ENCODE measurements at places on chromosomes 2 and 18.

GRCh38 chr2:186559370-186559769, 30.5 kb upstream of the ITGAV start:
- DNase-seq: no peak

GRCh38 chr2:47274054-47274782, 119.1 kb upstream of the STPG4 start:
- DNase-seq: no peak

- no peak for DNase-seq
These were observed 1.7 kb downstream of the MBOAT2 start for GRCh38 chr2:9001778-9002177.

DNA sequence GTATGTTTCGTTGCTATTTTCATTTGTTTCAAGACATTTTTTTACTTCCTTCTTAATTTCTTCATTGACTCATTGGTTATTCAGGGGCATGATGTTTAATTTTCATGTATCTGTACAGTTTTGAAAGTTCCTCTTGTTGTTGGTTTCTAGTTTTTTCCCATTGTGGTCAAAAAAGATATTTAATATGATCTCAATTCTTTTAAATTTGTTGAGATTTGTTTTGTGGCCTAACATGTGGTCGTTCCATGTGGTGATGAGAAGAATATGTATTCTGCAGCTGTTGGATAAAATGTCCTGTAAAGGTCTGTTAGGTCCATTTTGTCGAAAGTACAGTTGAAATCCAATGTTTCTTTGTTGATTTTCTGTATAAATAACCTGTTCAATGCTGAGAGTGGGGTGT, 110.3 kb upstream of the MAP4K4 start:
- no peak for DNase-seq

- no peak for DNase-seq
These were observed 46.8 kb upstream of the BIN1 start for GRCh38 chr2:127153691-127154158.

DNA sequence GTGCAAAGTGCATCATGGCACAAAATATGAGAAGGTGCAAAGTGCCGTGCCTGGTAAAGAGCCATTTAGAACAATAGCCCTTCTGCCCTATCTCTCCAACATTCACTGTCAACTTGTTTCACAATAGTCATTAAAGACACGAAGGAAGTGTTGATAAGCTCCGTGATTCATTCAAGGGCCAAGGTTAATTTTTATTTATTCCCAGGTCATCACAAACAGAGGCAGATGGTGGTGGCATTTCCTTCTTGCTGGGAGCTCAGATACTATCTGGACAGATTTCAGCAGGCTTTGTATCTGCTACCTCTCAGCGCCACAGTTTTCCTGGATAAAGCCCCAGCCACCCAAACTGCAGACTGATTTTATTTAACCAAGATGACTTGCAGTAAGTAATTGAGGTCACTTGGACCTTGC, 309.3 kb downstream of the ZNF521 start:
- no peak for DNase-seq

DNA sequence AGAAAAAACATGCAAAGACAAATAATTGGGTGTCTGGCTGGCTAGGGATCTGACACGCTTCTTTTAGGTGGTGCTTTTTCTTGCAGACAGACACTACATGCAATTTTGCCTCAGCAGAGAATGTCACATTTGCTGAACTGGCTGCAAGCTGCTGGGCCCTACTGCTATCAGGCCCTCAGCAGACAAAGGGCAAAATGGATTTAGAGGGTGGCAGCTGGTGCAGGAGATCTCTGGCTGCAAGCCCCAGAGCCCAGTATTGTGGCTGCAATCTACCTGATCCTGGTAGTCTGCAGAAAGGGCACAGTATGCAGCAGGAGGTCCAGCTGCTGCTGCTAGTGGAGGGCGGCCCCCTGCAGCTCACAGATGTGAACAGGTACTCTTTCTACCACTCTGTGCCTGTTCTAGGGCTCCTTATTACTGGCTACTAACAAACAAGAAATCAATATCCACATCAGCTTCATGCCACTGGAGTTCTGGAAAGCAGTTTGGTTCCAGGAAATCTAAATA, 796.7 kb upstream of the CELF4 start:
- peak; percentile 25 for DNase-seq

DNA sequence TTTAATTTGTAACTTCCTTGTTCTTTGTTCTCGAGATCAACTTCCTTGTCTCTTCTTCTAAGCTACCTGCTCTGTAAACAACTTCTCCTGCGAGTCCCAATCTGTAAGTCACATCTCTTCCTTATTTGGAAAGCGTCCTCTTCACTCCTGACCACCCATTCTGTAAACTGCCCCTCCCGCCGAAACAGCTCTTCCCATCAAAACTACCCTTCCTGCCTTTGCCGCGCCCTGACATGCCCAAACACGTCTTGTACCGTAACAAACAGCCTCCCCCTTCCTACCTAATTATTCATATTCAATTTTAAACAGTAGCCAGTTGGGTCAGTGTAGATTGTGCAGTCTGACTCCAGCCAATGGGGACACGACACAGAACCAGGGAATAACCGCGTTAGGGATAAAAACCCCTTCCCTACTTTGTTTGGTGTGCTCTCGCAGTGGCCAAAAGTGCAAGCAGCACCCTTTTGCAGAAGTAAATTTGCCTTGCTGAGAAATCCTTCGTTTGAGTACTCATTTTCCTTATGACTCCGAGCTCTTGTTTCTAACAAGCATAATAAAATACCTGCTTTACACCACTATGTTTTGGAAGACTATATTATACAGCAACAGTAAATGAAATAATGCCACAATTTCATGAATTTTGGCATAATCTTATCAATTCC, 39.8 kb downstream of the PIAS2 start:
- DNase-seq: no peak

GRCh38 chr2:73588177-73588576, 54.0 kb downstream of the NAT8 start:
- DNase-seq: no peak

- peak; percentile 59 for DNase-seq
These were observed 48.0 kb upstream of the ATP6V1B1 start for GRCh38 chr2:70887550-70888246.

GRCh38 chr2:138779406-138779780, 797 bp downstream of the NXPH2 start:
- DNase-seq: no peak

- no peak for DNase-seq
These were observed 121.0 kb downstream of the MAP3K20 start for GRCh38 chr2:173196638-173197037.

DNA sequence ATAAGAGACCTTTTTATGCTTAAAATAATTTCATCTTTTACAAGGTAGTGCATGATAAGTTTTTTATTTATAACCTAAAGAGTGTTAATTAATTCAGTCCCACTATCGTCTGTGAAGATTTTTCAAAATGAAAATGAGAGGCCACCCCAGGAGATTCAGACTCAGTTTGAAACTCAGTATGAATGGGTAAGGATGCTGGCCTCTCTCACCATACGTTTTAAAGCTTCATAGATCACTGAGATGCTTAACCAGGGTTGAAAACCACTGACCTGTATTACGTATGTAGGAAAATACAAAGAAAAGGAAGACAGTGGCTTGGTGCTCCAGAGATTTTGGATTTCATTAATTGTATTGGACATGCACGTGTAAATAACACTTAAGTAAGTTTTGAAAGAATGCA, 278.7 kb downstream of the FSIP2 start:
- no peak for DNase-seq

DNA sequence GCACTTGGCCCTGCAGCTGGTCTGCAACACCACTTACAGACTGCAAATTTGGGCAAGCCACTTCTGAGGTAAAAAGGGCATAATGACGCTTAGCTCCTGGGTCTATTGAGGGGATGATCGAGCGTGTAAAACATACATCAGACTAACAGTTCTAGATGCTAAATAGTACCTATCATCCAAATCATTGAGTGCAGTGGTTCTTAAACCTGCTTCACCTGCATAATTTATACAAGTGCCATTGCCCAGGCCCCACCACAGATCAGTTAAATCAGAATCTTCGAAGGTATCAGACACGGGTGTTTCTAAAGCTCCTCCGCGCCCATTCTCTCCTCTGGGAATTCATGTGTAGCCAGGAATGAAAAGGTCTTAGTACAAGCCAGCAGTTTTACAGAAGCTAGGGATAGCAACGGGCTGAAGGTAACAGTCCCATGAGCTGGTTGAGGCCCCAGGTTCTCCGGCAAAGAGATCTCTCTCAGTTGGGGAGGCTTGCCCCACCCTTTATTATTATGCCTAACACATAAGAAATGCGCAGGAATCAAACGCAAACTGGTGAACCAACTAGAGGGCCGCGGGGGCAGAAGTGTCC, 737 bp upstream of the RNF181 start:
- DNase-seq: no peak

GRCh38 chr2:238387332-238387731, 39.4 kb upstream of the ASB1 start:
- no peak for DNase-seq

DNA sequence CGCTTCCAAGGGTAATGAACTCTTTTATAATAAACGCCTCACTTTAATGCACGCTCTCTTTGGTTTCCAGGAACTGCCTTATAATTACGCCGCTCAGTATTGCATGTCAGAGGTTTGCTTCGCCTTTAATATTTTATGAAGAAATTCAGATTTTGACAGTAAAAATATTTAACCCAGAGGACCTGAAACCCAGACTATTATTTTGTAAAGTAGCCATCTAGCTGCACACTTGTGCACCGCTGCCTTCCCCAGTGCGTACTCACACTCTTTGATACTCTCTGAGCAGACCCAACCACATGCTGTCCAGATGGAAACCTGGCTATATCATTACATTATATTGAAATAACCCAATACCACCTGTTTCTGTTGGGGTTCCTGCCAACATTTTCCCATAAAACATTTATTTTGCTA, 270.1 kb downstream of the C1D start:
- DNase-seq: peak; percentile 67

- no peak for DNase-seq
These were observed 47.3 kb downstream of the POU3F3 start for GRCh38 chr2:104901037-104901881.

DNA sequence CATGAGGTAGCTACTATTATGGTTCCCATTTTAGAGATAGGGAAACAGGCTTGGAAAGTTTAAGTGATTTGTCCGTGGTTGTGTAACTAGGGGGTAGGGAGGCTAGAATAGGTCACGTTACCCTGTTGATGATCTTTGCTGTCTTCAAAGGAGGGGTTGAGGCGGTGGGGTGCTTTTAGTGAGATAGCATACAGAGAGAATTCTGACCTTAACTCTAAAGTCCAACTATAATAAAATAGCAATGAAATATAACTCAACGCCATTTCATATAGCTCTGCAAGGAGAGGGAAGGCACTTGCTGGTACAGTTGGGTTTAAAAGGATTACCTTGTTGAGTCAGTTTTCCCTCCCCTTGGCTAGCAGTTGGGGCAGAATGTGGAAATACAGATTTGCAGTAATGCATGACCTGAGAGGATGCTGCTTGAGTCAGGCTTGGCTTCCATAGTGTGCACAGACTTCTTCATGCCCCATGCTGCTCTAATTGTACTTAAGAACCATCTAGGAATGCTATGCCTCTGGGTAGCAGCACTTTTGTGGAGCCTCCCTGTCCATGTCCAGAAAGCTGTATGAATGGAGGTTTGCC, 143.9 kb downstream of the LTBP1 start:
- no peak for DNase-seq

GRCh38 chr2:125642032-125642431, 1013.9 kb upstream of the GYPC start:
- DNase-seq: no peak

DNA sequence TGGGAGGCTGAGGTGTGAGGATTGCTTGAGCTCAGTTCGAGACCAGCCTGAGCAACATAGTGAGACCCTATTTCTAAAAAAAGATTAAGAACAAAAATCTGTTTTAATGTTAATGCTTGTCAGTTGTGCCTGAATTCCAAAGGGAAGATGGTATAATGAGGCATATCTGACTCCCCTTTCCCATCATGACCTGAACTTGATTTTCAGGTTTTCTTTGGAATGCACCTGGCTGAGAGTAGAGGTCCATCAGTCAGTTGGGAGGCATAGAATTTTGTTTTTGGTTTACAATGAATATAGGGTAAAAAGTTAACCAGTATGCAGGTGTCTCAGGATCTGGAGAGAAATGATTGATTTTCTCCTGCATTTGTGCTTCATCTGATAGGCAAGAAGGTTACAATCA, 20.4 kb downstream of the RPIA start:
- DNase-seq: no peak

GRCh38 chr2:233497692-233498091, 68.9 kb downstream of the USP40 start:
- DNase-seq: no peak

- DNase-seq: no peak
These were observed 50.7 kb upstream of the ACAA2 start for GRCh38 chr18:49863769-49864621.

GRCh38 chr2:26460613-26461031, 17.3 kb downstream of the OTOF start:
- DNase-seq: no peak

DNA sequence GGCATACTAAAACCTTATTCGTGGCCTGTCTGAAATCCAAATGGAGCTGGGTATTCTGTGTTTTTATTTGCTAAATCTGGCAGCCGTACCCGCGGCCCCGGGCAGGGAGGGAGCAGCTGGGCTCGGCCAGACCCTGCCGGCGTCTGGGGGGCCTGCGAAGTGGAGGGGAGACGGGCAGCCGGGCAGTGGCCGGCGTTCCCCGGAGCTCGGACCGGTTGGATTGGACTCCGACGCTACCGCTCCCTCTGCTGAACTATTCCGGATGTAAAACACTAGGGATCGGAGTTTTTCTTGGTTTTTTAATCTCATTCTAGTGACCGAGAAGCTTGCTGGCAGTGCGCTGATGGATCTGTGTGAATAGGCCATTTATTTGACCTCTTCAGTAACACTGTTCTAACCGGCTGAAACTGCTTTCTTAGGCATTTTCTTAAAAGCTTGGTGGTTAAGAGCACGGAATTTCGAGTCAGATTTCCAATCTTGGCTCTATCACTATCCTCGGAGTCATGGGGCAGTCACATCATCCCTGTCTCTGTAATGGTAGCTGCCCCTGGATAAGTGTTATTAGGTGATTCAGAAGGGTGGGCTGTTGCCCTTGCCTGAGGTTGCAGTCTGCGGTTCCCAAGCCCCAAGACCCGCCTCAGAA, 694 bp downstream of the UNC50 start:
- DNase-seq: no peak

DNA sequence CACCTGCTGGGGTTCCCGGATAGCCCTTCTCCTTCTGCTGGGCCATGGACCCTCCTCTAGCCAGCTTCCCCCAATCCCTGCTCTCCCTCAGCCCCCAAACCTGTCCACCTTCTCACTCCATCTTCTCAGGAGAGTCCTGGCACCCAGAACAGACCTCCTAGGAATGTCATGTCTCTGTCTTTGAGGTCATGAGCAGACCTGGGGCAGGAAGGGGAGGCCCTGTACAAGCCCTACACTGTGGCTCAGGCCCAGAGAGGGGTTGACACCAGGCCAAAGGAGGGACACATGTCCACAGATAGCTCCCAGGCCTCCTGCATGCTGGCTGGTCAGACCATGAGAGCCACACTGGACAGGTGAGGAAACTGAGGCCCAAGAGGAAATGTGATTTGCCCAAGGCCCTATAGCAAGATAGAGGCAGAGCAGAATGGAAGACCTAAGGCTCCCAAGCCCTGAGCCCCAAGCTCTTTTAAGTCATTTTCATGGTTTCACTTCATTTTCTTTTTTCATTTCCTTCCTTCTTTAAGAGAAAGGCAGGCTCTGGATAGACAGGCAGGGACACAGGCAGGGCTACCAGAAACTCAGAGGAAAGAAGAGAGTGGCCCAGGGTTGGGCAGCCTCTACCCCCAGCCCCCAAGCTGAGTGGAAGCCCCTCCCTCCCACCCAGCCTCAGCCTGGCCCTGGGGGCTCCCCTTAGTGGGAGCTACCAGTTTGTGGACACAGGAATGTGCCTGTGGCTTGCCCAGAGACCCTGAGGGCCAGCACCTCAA, 159.7 kb downstream of the SMAD7 start:
- no peak for DNase-seq
